LoVo (cell line): ENCODE measurements at places on chromosomes 6 and 20.

DNA sequence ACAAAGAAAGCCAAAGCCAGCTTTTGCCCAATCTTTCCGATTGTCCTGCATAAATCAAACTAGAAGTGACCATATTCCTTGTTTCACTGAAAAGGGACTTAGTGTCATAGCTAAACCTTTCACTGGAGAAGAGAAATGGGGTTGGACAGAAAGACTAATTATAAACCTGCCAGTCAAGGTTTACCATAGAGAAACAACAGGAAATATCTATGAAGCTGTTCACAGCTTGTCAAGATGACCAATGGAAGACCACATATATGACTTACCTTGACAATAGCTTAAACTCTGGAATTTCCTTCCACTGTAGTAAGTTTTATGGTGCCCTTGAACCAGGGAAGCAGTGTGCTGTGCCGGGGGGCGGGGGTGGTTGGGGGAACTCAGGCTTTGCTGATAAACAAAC lies 107.7 kb upstream of the PHACTR1 start:
- DNase-seq, result no peak

- no peak for DNase-seq
These were observed 226.8 kb downstream of the UST start for GRCh38 chr6:148973538-148974208.

DNA sequence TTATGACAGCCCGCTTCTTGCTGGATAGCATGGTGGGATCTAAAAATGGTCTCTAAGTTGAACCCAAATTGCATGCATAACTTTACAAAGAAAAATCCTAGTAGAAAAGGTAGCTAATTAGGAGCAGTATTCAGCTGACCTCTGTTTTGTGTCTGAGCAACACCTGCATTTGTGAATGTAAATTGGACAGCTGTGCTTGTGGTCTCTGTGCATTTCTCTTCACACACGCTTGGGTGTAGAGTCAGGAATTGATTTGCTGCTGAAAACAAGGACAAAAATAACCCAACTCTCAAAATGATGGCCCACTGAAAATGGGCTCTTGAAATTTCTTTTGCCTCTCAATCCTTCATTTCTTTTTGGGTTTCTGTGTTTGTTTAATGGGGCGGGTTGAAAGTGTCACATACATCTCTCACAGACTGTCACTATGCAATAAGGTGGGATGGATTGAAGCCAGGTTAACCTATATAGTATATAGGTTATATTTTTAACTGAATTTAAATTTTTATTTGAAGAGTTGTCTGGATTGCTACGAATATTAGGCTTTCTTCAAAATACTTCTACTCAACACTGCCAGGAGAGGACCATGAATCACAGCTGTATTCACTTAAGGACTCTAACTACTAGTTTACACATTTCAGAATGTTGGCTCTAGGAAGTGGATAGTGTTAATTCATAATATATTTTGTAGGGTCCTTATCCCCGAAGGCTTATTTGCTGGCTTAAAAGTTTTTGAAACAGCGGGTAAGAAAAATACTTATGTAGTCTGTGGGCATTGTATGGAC lies 46.5 kb downstream of the SOBP start:
- no peak for DNase-seq

- peak; percentile 48 for DNase-seq
These were observed 123.2 kb upstream of the TMEM170B start for GRCh38 chr6:11414176-11414963.

DNA sequence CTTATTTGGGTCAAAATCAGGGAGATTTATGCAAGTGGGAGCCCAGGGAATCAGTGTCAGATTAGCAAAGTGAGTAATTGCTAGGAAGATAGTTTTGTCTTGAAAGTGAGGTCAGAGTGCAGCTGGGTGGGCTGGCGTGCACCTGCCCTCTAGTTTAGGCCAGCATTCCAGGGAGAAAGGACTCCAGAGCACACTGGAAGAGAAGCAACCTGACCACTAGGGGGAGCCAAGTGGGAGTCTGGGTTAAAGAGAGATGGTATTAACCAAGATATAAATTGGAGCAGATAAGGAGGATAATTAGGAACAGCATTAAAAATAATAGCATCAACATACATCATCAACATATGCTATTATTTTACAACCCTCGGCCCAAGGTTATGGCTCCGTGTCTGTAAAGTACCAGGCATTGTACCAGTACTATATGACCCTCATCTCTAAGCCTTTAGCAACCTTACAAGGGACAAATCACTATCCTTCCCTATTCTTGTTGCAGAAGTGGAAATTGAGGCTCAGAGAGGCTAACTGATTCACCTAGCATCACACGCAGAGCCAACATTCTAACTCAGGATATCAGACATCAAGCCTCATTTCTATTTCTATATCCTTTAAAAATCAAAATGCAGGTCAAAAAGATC lies 57.8 kb downstream of the SLC2A10 start:
- DNase-seq, result peak; percentile 8

DNA sequence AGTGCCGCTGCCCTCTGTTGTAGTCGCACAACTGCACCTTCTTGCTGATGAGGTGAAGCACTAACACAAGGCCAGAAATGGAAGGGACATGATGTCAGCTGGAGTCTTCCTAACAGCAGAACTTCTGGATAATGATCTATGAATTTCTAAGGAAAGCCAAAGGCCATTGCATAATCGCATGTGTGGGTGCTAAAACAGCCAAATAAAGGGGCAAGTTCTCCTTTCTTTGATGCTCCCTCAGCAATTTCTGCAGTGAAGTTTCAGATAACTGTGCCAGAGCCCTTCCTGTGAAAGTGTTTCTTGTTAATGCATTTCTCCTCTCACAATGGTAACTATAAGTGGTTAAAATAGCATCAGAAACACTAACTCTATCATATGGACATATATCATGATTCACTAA lies 8.0 kb upstream of the F13A1 start:
- no peak for DNase-seq

- peak; percentile 89 for DNase-seq
These were observed 50.5 kb upstream of the DST start for GRCh38 chr6:56693246-56693607.

GRCh38 chr6:28802417-28803336 lies 121.1 kb downstream of the TRIM27 start:
- DNase-seq, result peak; percentile 71

DNA sequence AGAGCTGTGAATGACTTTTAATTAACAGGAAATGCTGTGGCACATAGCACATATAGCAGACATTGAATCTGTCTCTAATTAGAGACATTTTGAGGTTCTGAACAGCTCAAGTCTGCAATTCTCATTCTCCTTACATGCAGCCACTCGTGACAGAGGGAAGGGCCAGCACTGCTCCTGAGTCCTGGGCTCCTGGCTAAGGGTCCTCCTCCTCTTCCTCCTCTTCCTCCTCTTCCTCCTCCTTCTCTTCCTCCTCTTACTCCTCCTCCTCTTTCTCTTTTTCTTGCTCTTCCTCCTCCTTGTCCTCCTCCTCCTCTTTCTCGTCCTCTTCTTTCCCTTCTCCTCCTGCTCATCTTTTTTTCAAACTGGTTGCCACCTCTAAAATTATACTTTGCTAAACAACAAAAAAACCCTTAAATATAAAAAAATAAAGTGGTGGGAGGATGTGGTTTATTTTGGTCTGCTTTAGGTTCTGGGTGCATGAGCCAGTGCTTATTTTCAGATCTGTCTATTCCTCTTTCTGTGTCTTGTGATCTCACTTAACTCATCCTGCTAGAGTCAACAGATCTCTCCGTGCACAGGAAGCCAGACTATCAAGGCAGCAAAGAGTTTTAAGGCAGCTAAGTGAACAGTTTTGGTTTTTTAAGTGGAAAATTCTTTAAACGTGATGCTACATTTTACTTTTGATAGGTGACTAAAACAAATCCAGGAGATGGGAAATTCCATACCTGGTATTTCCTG lies 159.3 kb downstream of the CD83 start:
- DNase-seq, result no peak

- DNase-seq, result no peak
These were observed 188.2 kb downstream of the NFATC2 start for GRCh38 chr20:51354191-51354768.

DNA sequence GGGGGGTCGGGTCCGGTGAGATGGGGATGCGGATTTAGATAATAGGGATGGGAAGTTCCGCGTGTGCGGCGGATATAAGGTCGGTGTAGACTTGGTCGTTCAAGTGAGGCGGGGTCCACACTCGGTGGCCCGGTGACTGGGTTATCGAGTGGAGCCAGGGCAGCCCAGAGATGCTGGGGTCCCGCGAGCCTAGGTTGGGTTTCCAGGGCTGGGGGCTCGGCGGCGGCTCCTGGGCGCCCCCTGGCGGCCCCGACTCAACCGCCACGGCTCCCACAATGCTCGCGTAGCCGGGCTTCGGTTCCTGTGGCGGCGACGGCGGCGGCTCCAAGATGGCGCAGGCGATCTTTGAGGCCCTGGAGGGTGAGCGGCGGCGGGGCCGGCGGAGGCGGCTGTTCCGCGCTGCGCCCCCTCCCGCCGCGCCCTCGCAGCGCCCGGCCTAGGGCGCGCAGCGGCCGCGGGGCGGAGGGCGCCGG lies at the start of gene ZNF341:
TSS of gene ZNF341 (plus strand) at position 304 of the 473 bp plus-strand sequence. CDS start at position 330, 26 bp downstream.
- peak; percentile 85 for DNase-seq

DNA sequence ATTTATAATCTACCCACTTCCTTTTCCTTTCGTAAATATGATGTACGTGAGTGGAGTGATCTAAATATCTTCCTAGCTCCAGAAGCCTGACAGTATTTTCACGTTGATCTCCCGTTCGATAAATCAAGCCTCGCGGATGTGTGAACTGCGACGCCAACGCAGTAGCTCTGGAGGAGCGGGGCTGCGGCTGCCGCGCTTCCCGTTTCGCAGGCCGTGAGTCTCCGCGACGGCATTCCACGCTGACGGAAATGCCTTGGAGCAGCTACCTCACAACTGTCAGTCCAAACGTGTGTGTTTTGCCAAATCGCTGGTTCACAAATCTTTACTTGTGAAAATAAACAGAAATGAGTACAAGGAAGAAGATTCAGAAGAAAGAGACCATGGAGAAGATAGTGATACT lies 41.2 kb downstream of the BTBD3 start:
- no peak for DNase-seq

DNA sequence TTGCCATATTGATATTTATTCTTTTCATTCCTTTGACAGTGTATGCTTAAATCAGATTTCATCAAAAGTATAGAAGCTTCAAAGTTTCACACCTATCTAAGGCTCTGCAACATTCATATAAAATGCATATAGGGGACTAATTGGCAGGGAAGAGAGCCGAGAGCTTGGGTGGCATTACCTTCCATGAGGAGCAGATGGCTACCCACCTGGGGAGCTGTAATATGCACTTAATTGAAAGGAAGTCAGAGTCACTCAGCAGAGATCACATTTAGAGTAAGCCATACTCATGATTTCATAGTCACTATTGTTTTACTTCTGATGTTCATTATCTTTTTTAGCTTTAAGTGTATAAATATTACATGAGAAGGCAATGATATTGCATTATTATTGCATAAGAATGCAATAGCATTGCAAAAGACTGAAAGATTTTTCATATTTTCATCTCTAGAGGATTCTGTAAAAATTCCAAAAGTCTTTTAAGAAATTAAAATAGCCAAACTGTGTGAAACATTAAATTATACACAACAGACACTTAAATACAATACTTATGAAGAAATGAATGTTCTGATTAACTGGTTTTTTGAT lies 1305.2 kb downstream of the EPHA7 start:
- DNase-seq, result no peak

GRCh38 chr20:46752728-46753127 lies 43.3 kb downstream of the SLC2A10 start:
- DNase-seq, result peak; percentile 57

- DNase-seq, result no peak
These were observed 26.1 kb upstream of the KLHL31 start for GRCh38 chr6:53691667-53692133.

- no peak for DNase-seq
These were observed 167.6 kb upstream of the IMPG1 start for GRCh38 chr6:76240092-76240491.
